ENCODE measurements at places on chromosomes 4 and X.

DNA sequence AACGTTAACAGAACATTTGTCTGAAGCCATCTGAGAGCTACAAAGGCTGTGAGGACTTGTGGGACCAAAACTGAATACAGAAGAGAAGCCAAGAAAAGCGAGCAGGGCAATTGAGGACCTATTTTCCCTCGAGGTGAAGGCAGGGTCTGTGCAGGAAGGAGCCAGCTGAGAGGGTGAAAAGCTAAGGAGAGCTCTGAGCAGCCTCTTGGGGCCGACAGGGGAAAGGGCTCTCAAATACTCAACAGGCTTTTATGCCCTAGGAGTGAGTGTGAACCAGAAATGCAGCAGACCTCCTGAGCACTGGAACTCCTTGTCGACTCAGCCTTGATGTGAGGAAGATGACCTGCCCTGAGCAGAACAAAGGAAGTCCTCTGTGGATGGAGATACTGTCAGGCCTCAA is 54.2 kb downstream of the C4orf50 start:
- no peak for DNase-seq

DNA sequence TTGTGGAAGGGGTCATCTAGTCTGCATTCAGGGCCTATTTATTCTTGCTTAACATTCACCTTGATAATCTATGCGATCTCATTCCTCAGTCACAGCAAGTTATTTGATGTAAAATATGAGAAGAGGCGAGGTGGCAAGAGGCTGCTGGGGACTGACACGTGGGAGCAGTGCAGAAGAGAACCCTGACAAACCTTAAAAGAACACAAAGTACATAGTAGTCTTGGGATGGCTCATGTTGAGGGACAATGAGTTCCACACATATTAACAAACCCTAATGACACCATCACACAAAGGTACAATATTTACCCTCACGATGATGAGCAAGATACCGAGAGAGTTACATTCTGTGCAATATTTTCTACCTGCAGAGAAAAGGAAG is 57.5 kb downstream of the MAML3 start:
- DNase-seq, result no peak

DNA sequence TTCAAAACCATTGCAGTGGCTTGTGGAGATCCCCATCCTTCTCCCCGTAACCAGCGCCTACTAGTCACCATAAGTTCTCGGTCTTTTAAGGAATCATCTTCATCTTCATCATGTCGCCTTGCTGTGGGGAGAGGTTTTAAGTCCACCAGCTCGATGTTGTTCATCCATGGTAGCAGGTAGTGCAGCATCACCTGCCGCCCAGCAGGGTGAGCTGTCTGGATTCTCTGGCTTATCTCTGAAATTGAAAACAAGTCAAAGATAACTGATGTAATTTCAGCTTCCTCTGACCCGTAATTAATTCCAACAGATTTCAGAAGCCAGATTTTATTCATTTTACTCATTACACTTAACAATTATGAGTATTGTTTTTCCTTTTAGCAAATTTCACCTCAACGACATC is 67.4 kb downstream of the ZAR1 start:
- no peak for DNase-seq

GRCh38 chrX:110153896-110154295 is 151.0 kb downstream of the TMEM164 start:
- DNase-seq, result no peak

DNA sequence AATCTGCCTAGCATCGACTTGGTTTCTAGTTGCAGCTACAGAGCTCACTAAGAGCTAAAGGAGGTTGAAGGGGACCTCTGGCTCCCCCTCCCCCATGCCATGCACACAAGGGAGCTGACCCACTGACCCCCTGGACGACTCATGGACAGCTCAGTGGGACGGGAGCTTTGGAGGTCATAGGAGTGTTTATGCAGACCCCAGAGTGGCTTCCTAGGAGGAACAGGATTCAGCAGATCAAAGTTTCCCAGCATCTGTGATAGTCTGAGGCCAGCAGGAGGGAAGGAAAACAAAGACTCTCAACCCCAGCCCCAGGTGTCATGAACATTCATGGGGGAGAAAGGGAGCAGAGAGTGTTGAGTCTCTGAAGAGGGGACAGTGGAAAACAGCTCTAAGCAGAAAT is 104.4 kb downstream of the ARSF start:
- DNase-seq, result no peak

All from adrenal gland (tissue), 19 donors.